ENCODE measurements at places on chromosomes 6 and 20. TPM values are rescaled to one million over a fixed set of nuclear protein-coding genes. Genes with fewer than 3 reads are reported as not detected.

GRCh38 chr6:69098910-69099309 is 463.8 kb downstream of the ADGRB3 start:
- no peak for DNase-seq
- H3K4me3 ChIP-seq, result no peak overlapping the region
- H3K36me3 ChIP-seq, result no peaks in the 10 kb centered on the region

DNA sequence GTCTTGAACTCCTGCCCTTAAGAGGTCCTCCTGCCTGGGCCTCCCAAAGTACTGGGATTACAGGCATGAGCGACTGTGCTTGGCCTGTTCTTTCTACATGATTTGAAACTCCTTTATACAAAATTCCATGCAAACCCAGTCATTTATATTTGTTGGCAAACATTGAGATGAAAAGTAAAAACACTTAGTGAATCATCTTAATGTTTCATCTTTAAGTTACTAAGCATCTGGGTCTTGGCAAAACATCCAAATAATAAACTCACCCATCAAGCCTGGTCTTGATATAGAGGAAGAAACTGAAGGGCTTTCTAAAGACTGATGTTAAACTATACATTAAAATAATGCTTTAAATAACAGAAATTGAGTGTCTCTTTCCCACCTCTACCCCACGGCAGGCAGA is 95.1 kb downstream of the FUT9 start:
- H3K27me3 ChIP-seq, result no peaks in the 10 kb centered on the region
- no peak for DNase-seq
- no peak overlapping the region for H3K27ac ChIP-seq
- no peaks in the 10 kb centered on the region for H3K4me1 ChIP-seq

DNA sequence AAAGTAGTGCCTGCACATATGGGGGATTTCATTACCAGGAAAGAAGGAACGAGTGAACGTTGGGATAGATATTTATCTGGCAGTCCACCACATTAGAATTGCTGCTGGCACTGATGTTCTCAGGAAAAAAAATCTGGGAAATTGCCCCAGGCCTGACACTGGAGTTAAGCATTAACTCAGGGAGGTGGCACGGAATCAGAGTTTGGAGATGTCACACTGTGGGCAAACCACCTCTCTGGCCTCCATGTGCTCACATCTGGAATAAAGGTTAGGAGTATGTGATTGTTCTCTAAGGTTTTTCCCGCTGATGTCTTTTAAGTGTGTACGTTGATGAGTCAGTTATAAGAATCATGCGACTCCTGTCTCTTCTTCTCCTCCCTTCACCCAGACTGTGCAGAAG is 7.9 kb downstream of the TGM3 start:
- no peak overlapping the region for H3K4me3 ChIP-seq
- no peaks in the 10 kb centered on the region for H3K36me3 ChIP-seq
- no peaks in the 10 kb centered on the region for H3K4me1 ChIP-seq
- no peak for DNase-seq
- H3K27me3 ChIP-seq, result peaks cover 8% of the 10 kb centered on the region
- H3K27ac ChIP-seq, result no peak overlapping the region

- DNase-seq, result no peak
- H3K27me3 ChIP-seq, result no peaks in the 10 kb centered on the region
- H3K4me1 ChIP-seq, result no peaks in the 10 kb centered on the region
- no peaks in the 10 kb centered on the region for H3K36me3 ChIP-seq
Measured at GRCh38 chr20:21618759-21619416, 86.6 kb upstream of the PAX1 start.

GRCh38 chr20:6705106-6705766 is 62.2 kb upstream of the BMP2 start:
- peaks cover 27% of the 10 kb centered on the region for H3K4me1 ChIP-seq
- no peaks in the 10 kb centered on the region for H3K36me3 ChIP-seq
- H3K4me3 ChIP-seq, result no peak overlapping the region

The ELMO2 gene
- 45.0 TPM for total RNA-seq

Measured in IMR-90 (cell line).